ENCODE measurements at places on chromosomes 5 and 9. TPM values are rescaled to one million over a fixed set of nuclear protein-coding genes. Genes with fewer than 3 reads are reported as not detected.

DNA sequence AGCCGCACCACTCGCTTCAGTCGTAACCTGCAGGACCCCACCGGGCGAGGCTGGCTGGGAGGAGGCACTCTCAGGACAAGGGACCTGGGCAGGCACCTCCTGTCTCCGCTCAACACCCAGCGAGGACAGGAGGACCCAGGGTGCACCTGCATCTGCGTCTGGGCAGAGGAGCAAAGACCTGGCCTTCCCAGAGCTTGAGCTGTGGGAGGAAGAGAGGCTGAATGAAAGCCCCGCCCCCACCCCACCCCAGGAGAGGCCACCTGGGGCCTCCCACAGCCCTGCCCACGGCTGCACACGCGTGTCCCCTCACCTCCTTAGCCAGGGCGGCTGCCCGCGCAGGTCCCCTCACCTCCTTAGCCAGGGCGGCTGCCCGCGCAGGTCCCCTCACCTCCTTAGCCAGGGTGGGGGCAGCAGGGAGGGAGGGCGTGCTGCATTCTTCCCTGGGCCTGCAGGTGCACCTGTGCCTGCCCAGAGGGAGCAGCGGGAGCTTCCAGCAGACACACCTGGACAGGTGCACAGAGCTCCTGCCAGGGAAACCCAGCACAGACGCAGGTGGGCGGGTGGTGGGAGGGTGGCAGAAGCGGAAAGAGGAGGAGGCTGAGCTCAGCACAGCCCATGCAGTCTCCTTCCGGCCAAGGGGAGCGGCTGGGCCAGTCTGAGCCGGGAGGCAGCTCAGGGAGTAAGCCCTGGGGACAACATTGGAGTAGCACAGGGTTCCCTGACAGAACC is 18.5 kb upstream of the SLC12A7 start:
- no peak overlapping the region for H3K4me3 ChIP-seq
- H3K4me1 ChIP-seq = peaks cover 69% of the 10 kb centered on the region
- no peaks in the 10 kb centered on the region for H3K36me3 ChIP-seq

The SLC1A3 gene
- polyA plus RNA-seq = 11.5 TPM

The SELENOP gene
- 236 TPM for polyA plus RNA-seq

The CDC20B gene
- not detected for polyA plus RNA-seq

The UNC13B gene
- 8.9 TPM for polyA plus RNA-seq

The RORB gene
- 0.08 TPM for polyA plus RNA-seq

The SLC35D2 gene
- polyA plus RNA-seq = 21.5 TPM

All from stomach (tissue), 19 donors.